Hematopoietic multipotent progenitor cell treated with erythropoietin and hydrocortisone succinate and interleukin-3 and kit ligand, for 8 days (in vitro differentiated cells): ENCODE measurements at places on chromosomes 11 and 22.
A peak's percentile ranks its signal among the peaks of the same experiment; 100 is the strongest.

DNA sequence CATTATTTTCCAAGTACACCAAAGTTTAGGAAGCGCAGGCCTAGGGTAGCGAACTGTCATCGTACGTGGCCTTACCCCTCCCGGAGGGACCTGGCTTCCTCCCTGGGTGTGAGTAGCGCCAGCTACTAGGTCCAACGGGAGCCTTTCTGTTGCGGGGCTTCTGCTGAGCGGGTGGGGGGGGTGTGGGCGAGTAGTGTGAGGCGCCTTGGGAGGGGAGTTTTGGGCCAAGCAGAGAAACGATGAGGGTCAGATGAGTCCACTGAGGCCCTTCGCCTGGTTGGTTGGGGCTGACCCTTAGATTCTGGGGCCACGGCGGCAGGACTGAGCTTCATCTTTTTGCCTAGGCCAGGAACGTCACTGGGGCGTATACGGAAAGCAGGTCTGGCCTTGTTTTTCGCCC is 868 bp downstream of the TEF start:
- DNase-seq = no peak

DNA sequence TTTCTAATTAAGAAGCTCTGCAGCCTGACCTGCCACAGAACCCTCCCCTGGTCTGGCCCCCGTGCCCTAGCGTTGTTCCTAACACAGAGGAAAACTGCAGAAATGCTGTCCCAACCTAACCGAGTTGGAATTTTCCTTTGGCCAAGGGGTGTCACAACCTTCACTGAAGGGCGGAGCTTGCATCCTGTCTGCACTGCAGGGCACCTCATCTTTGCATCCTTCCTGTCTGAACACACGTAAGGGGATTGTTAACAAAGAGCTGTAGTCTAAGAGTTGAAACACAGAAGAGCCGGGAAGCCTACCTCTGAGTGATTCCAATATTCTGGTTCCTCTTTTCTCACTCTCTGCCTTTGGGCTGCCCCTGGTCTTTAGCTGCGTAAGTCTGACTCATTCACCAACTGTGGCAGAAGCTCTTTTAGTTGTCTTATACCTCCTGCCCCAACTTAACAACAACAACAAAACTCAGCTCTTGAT is 1.6 kb downstream of the DIXDC1 start:
- peak; percentile 32 for DNase-seq

- no peak for DNase-seq
Measured at GRCh38 chr11:13663631-13664071, 4.8 kb upstream of the FAR1 start.

- no peak for DNase-seq
Measured at GRCh38 chr11:102267609-102268008, 49.7 kb upstream of the BIRC3 start.

- no peak for DNase-seq
Measured at GRCh38 chr11:70642266-70642665, 243.9 kb downstream of the CTTN start.

- DNase-seq = no peak
Measured at GRCh38 chr11:33775832-33776470, 1.6 kb upstream of the FBXO3 start.

- DNase-seq = no peak
Measured at GRCh38 chr11:78304201-78304600, 113.4 kb downstream of the GAB2 start.

DNA sequence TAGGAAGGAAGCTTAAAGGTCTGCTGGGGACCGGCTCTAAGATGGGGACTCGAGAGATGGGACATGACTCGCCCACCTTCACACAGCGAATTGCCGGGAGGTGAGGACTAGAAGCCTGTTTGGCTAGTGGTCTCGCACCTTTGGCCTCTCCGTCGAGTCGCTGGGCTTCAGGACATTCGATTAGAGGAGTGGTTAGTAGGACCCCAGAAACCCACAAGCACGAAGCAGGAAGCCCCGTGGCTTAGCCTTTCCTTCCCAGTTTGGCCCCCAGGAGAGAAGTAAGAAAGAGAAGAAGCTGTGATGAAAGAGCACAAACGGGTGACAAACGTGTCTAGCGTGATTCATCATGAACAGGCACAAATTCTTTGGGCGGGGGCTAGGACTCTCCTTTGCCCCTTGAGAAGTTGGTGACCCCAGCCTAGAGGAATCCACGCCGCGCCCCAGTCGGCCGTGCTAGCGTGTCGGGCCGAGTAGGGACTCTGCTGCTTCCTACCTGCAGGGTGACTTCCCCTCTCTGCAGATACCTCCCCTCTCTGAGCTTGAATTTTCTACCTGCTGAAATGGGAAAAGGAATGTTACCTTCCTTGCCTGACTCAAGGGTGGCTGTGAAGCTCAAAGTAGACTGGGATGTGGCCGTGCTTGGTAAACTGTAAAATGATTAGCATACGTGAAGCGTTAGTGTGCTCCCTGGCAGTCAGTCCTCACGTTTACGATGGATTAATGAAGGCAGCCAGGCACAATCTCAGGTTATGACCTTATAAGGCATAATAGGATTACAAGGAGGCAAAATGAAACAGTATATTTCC is 1.1 kb upstream of the ADM start:
- no peak for DNase-seq

- no peak for DNase-seq
Measured at GRCh38 chr11:134802116-134802515, 390.1 kb upstream of the B3GAT1 start.

GRCh38 chr11:118438314-118438931 is 2.1 kb downstream of the KMT2A start:
- DNase-seq = peak; percentile 81

DNA sequence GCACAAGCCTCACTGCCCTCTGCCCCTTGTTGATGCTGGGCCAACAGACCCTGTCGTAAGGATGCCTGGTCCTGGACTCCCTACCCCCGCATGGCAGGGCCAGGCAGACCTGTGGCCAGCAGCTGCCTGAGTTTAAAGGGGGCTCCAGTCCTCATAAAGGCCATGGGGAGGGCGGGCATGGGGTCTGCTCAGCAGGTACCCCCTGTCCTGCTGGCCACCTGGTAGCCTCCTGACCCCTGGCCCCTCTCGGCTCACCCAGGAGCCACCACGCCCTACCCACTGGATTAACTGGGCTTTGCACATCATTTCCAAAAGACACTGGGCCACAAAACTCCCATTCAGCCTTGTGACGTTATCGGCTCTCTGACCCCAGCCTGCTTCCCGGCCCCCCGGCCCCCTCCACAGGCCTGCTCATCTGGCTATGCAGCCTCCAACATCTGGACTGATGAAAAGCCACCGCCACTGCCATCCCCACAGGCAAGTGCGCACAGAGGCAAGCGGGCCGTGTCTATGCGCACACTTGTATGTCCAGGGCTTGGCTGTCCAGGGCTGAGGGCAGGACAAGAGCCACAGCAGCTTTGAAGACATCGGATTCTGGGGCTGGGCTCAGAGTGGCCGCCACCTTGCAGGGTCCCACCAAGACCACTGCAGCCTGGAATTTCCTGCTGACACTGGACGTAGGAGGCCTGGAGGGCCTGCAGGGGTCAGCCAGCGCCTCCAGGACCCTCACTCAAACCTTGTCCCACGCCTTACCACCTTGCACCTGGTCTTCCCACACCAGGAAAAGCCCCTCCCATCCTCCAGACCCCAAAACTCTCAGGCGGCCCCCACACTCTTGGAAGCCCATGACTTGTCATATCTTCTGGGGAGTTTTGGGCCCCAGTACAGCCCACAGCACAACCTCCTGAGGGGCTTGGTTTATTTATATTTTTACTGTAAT is 48.7 kb downstream of the IGF2 start:
- DNase-seq = no peak

DNA sequence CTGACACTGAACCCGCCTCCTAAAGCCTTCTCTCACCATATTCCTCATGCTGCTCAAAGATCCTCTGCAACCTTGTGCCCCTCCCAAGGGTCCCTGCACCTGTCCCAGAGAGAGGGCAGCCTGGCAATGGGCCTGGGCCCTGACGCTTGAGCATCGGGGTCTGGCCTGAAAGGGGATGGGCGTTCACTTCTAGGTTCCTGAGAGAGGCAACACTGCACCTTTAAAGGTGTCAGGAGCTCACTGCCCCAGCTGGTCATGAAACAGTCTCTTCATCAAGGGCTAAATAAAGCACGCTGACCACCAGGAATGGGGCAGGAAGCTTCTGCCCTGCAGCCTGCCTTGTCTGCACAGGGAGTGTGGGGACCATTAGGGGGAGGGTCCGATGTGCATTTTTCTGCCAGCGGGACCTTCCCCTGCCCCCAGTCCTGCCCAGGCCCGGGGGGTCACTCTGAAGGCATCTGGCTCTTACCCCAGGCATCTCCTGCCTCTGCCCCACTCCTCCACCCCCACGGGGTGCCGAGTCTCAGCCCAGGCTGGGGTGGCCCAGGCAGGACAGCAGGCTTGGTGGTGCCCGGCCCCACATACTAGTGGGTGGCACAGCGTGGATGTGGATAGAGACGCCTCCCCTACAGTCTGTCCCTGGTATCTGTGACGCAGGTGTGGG is 3.5 kb downstream of the C11orf21 start:
- no peak for DNase-seq

DNA sequence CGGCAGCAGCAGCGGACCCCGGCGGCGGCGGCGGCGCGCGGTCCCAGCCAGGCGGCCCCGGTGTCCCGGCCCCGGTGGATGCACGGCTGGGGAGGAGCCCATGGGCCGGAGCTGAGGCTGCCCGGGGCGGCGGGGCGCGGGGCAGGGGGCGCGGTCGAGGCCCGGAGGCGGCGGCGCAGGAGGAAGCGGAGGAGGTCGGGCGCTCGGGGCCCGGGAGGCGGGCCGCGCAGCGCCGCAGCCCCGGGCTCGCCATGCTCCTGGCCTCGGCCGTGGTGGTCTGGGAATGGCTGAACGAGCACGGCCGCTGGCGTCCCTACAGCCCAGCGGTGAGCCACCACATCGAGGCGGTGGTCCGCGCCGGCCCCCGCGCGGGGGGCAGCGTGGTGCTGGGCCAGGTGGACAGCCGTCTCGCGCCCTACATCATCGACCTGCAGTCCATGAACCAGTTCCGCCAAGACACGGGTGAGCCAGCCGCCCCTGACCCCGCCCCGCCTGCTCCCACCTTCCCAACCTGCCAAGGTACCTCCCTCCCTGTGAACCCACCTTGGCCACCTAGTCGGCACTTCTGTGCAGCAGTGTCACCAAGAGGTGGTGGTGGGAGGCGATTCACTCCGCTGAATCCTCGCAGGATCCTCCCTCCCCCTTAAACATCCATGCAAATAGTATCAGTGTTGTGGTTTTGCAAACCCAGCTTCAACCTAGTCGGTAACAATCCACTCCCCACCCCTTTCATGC is 580 bp downstream of the DTX4 start:
- DNase-seq = no peak

- no peak for DNase-seq
Measured at GRCh38 chr22:42288791-42289190, 18.3 kb upstream of the TCF20 start.

DNA sequence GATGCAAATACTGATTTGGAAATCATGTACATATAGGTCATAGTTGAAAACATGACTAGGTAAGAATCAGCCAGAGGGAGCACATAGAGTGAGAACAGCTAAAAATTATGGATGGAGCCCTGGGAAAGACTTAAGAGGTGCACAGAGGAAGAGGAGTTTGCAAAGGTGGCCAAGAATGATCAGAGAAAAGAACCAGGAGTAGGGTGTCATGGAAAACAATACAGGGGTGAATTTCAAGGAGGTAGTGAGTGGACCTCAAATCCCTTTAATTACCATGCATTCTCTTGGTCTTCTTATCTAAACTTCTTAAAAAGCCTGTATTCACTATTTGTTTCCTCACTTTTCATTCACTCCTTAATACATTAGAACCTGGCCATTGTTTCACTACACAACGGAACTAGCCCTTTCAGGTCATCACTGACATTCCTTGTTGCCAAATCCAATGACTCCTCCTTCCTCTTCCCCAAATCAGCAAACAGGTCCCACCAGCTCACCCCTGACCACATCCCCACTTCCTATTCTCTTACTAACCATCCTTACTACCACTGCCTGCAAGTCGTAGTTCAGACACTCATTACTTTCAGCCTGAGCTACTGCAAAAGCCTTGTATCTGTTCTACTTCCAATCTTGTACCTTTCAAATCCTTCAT is 22.6 kb downstream of the BUD13 start:
- DNase-seq = no peak

DNA sequence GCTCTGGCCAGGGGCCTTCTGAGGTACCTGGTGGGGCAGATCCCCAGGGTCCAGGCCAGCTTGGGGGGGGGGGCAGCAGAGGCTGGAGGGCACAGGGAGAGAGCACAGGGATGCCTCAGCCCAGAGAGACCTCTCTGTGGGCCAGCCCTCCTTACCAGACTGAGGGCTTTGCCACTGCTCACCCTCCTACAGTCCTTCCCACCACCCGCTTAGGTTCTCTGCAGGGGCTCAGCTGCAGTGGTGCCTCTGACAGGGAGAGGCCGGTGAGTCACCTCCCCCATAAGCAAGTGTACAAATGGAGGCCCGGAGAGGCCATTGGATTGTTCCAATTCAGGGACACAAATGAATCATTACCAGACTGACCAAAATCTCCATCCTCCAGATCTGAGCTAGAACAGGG is 68.1 kb upstream of the LMO1 start:
- DNase-seq = no peak

GRCh38 chr11:82560836-82561235 is 172.8 kb downstream of the FAM181B start:
- DNase-seq = no peak

GRCh38 chr11:58575377-58576020 is at the start of gene LPXN:
TSS of gene LPXN (minus strand) at chr11:58575856. CDS start at chr11:58575772, 84 bp downstream.
- peak; percentile 33 for DNase-seq

DNA sequence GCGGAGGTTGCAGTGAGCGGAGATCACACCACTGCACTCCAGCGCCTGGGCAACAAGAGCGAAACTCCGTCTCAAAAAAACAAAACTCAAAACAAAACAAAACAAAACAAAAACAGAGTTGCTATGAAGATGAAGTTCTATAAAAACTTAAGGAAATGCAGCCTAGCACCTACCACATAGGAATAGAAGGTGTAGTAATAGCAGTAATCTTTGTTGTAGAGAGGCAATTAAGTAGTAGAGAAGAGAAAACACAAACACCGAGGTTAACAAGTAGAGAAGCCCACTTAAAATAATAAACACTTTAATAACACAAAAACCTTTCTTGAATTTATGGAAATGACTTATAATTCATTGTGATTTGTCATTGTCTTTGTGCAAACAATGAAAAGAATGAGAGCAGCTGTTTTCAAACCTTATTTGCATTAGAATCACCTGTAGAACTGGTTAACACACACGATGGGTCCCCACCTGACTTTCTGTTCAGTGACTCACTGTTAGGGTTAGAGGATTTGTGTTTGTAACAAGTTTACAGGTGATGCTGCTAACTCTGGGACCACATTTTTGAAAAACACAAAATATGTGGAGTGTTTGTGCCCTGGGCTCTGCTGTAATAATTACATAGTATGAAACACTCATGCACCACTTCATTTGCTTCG is 43.1 kb downstream of the TYR start:
- DNase-seq = no peak
